ENCODE measurements at places on chromosomes 1 and 21.

DNA sequence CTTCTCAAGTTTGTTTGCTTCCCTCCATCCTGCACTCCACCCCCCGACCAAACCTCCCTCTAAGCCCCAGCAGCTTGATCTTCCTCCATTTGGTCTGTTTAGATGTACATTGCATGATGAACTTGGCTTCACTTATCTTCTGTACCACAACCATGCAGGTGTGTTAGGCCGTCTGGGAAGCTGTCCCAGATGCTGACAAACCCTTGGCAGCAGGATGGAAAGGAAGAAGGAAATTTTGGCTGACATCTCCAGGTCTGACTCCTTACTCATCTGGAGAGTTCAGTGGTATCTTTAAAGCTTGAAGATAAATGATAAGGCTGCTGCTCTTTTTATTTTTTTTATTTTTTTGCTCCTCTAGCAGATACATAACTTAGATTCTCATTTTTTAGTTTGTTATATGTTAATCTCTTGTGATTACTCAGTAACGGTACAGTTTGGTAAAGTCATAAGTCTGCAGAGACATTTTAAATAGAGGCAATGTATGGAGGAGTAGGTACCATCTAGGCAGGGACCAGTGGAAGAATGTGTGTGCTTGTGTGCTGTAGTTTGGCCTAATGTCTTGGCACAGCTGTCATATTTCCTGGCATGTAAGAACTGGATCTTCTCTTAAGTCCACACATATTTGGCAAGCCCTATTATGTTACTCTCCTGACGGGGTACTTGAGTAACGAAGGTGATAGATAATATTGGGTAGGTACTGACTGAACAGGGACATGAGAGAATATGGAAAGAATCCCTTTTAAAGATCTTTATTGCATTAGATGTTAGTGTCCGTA, 79.7 kb downstream of the CACHD1 start:
- DNase-seq: no peak

- DNase-seq: no peak
These were observed 43.2 kb downstream of the ZSCAN20 start for GRCh38 chr1:33515607-33516006.

GRCh38 chr1:35062518-35063196, 16.5 kb upstream of the ZMYM1 start:
- no peak for DNase-seq

DNA sequence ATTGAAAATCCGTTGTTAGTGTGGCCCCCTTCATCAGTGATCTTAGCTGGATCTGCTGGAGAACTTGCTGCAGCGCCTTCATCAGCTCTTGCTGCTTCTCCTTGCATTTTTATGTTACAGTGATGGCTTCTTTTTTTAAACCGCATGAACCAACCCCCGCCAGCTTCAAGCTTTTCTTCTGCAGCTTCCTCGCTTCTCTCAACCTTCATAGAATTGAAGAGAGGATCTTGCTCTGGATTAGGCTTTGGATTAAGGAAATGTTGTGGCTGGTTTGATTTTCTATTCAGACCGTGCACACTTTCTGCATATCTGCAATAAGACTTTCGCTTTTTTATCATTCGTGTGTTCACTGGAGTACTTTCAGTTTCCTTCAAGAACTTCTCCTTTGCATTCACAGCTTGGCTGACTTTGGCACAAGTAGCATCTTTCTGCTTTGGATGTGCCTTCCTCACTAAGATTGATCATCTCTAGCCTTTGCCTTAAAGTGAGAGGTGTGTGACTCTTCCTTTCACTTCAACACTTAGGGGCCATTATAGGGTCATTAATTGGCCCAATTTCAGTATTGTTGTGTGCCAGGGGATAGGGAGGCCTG, 13.1 kb downstream of the RNF187 start:
- DNase-seq: no peak

DNA sequence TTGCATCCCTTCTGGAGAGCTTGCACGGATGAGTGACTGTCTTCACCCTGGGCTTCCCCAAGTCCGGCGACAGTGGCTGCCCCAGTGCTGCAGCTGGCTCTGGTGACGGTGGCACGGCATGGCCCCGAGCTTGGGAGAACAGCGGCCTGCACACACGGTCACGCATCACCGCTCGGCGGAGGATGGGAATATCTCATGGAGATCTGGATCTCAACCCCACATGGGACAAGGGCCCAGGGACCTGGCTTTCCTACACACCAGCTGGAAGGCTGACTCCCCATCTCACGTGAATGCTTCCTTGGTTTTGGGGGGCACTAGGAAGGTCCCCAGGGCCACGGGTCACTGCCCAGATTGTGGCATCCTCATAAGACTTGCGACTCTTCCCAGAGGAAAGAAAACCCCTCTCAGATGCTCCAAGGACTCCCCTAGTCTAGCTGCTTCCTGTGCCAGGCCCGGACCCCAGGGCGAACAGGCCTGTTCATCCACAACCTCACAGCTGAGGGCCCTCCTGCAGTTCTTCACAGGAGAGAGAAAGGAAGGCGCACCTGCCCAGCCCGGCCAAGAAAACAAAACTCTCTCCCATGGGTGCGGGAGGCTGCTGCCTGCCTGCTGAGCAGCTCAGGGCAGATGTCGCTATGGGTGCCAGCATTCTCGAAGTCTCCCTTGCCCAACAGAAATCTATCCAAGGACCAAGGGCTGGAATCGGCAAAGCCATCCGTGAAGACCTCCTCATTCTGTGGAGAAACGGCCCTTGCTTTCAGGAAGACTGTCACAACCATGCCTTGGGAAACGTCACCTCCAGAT, 9.9 kb downstream of the CFAP410 start:
- DNase-seq: no peak

- no peak for DNase-seq
These were observed 6.0 kb downstream of the TNFRSF14 start for GRCh38 chr1:2561898-2562895.

- DNase-seq: no peak
These were observed 150.2 kb downstream of the GRIK3 start for GRCh38 chr1:36884029-36884701.

DNA sequence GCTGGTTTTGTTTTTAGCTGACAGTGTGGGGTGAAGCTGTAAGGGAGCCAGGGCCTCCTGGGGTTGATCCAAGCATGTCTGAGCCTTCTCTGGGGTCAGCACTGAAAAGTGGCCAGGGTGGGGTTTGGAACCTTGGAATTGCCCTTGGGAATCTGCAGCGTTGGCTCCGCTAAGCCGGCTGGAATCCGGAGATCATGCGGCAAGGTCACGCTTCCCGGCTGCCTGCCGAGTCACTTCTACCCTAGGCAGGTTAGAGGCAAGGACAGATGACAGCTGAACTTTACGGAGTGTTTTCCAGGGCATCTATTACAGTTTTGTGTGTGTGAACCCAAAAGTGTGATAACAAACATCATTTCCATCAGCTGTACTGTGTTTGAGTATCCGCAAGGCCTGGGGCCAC, 17.1 kb downstream of the ABCG1 start:
- DNase-seq: no peak

DNA sequence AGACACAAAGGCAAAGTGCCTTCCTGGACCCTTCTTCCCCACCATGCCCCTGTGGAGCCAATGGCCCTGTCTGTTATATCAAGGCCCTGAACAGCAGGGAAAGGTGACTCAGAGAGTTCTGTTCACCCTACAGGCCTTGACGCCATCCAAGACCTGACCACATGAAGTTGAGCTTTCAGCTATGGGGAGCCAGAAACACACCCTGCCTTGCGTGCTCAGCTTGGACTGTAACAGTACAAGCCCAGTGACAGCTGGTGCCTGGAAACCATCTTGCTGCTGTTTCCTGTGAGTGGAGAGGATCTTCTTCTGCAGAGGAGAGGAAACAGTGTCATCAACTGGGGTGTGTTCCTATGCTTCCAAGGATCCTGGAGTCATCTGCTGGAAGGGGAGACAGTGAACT, 165.0 kb upstream of the IRF2BP2 start:
- DNase-seq: no peak

- DNase-seq: no peak
These were observed 323.4 kb upstream of the CAMK1G start for GRCh38 chr1:209260136-209260535.

- DNase-seq: no peak
These were observed 49.3 kb upstream of the GRIK3 start for GRCh38 chr1:37083603-37084002.

GRCh38 chr21:17197996-17198395, 314.8 kb upstream of the CXADR start:
- DNase-seq: no peak

GRCh38 chr1:41488040-41488951, 3.8 kb upstream of the EDN2 start:
- DNase-seq: no peak

DNA sequence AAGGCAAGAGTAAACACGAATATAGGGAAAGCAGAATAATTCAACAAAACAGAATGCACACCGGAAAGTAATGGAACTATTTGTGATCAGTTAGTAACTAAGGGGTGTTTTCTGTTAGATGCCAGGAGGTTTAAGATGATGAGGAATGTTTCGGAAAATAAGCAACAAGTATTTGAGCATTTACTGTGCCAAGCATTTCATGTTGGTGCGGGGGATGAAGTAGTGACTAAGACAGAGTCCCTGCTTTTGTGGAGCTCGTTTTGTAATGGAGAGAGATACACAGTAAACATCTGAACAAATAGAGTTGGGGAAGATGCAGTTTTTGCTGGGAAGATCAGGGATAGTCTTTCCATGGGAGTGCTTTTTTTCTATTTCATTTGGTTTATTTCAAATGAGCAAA, 78.7 kb downstream of the DYRK1A start:
- no peak for DNase-seq

DNA sequence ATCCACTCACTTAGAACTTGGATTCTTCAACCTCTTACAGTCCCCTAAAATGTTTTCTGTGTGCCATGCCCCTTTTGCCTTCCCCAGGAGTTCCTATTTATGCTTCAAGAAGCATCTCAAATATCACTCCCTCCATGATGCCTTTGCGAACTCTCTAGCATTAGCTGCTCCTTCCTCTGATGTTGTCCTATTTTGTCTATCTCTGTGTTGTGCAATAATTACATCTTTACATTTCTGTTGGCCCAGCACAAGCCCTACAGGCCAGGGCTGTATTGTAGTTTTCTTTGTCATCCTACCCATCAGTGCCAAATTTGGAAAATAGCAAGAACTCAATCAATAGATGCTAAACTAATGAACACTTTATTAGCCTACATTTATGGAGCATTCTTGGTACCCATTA, 125.8 kb downstream of the ST6GALNAC5 start:
- no peak for DNase-seq

GRCh38 chr1:153957744-153958110, 685 bp downstream of the CRTC2 start:
- DNase-seq: no peak

GRCh38 chr1:207946756-207947155, 35.8 kb upstream of the CD34 start:
- DNase-seq: no peak

GRCh38 chr21:14753069-14753465, 207.0 kb upstream of the SAMSN1 start:
- no peak for DNase-seq
